ENCODE measurements at places on chromosomes 13 and 19.

GRCh38 chr13:78638216-78638615 lies 20.7 kb downstream of the OBI1 start:
- DNase-seq = no peak

- no peak for DNase-seq
These were observed 81.6 kb downstream of the DPF1 start for GRCh38 chr19:38142176-38143035.

GRCh38 chr19:16259385-16260159 lies 61.9 kb downstream of the AP1M1 start:
- DNase-seq = no peak

GRCh38 chr13:25902891-25903341 lies 148.9 kb downstream of the SHISA2 start:
- DNase-seq = no peak

Measured in RCC 7860 (cell line).